ENCODE measurements at places on chromosomes 5 and 9. TPM values are rescaled to one million over a fixed set of nuclear protein-coding genes. Genes with fewer than 3 reads are reported as not detected.

- no peak for DNase-seq
Observed at GRCh38 chr5:88269222-88269771, 652 bp upstream of the TMEM161B start.

DNA sequence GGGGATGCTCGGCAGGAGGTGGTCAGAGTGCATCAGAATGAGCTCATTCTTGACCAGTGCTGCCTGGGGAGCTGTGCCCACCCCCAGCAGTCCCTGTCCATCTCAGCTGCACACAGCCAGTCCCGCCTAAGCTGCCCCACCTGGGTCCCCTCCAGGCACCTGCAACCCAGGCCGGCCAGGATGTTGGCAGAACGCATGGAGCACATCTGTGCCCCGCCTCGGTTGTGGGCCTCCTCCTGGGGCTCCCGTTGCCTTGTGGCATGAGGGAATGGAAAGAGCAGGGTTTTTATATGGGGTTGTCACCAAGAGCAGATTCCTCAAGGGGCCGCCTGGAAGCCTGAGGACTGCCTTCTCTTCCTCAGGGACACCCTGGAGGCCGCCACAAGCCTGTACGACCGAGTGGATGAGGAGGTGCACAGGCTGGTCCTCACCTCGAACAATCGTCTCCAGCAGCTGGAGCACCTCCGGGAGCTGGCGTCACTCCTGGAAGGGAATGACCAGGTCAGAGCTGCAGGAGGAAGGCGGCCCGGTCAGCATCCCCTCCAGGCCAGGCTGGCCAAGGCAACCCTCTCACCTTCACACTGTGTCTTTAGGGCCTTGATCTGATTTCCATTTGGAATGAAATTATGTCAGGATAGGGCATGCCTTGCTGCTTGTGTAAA is 34.8 kb upstream of the LRRC14B start:
- DNase-seq = no peak

GRCh38 chr5:121399879-121400278 is 451.8 kb upstream of the FTMT start:
- no peak for DNase-seq

DNA sequence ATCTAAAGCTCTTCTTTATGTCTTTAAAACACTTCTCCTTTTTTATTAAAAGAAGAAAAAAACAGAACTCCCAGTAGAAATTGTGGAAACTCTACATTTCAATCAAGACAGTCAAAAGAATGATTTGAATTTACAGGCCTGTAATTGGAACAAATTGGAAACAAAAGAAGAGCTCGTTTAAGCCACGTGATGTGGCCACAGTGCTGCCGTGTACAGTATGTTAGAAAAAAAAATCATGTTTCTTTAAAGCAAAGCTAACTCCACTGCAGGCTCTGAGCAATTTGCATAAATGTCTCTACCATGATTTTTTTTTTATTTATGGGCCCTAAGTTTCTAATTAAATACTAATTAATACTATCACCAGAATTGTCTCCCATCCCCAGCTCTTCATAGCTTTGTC is 325.6 kb downstream of the ZSWIM6 start:
- no peak for DNase-seq

CLK4 gene
- total RNA-seq = 5.1 TPM

ARHGEF39 gene
- total RNA-seq = 11.9 TPM

GRCh38 chr9:5642170-5642569 is 13.3 kb downstream of the RIC1 start:
- no peak for DNase-seq

PCAT7 gene
- not detected for total RNA-seq

CYLC2 gene
- total RNA-seq = not detected

DNA sequence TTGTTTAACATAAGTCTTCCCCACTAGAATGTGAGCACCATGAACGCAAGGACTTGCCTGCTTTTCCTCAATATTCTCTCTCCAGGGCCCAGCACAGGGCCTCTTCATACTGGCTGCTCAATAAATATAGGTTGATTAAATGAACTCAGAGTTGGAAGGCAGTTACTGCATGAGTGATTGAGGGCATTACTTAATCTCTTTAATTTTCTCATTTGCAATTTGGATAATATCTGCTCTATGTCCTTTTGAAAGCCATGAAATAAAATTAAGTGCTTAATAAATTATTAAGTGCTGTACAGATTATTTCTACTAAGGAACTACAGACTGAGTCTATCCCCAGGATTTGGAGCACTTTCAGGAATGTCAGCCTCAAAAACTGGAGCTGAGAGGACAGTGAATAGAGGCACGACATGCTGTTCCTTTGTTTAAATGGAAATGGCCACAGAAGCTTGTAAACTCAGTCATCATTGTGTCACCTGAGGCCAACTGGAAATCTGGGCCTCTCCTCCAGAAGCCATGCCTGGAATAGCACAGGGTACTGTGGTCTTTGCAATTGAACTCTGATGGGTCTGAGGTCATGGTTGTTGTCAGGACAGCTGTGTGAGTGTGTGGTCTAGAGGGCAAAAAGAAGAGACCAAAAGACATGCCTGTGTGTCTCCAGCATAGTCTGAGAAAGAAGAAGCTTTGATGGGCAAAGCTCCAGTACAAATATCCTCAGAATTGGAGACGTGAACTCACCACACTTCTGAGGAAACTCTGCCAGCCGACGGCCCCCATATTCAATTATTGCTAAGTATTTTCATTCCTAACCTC is 86.1 kb downstream of the SH3TC2 start:
- DNase-seq = no peak

GRCh38 chr5:1789834-1790471 is 9.7 kb downstream of the MRPL36 start:
- DNase-seq = no peak

TTC1 gene
- total RNA-seq = 65.1 TPM

- no peak for DNase-seq
Observed at GRCh38 chr9:92724528-92725265, 39.9 kb downstream of the BICD2 start.

HNRNPA0 gene
- 10.4 TPM for total RNA-seq

DRD1 gene
- not detected for total RNA-seq

DNA sequence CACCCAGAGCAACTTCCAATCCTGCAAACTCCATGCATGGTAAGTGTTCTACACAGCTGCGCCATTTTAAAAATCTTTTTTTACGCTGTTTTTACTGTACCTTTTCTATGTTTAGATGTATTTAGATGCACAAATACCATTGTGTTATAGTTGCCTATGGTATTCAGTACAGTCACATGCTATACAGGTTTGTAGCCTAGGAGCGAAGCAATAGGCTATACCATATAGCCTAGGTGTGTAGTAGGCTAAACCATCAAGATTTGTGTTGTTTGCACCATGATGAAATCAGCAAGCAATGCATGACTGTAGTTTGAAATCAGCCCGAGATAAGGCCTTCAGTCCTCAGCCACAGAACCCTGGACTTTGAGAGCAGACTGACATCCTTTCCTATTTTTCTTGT is 101.2 kb downstream of the LIX1 start:
- DNase-seq = no peak

DNA sequence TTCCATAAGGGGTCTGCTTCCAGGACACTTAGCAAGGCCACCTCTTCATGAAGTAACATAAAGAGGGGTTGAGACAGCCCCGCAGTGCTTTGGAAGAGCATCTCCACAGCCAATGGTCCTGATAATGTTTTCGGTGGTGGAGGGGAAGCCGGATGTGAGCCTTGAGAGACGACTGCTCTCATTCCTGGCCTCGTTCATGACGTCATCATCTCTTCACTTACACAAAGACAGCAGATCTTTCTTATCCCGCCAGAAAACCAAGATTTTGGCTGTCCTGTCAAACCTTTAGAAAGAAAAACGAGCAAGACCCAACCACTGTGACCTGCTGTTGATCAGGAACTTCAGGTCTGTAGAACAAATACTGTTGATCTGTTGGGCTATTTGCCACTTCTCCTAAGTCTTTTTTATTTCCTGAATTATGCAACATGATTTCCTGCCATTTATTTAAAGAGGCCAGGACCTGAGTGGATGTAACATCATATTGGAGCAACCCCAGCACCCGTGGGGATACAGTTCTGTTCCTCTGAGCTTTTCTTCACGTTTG is 89.0 kb upstream of the IRX2 start:
- no peak for DNase-seq

- DNase-seq = no peak
Observed at GRCh38 chr5:149765932-149766331, 35.8 kb downstream of the PPARGC1B start.

IL17B gene
- total RNA-seq = not detected

DNA sequence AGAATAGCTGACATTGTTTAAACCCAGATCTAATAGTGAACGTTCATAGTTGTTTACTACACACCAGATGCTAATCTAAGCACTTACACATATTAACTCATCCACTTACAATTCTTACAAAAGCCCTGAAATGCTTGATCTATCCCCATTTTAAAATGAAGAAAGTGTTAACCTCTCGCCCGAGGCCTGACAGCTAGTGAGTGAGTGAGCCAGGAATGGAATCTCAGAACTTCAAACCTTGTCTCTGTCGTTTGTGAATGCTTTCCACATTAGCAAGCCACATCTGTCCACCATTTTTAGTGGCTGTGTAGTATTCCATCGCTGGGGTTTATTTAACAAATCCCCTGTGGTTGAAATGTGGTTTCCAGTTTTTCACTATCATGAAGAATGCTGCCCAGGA is 24.9 kb upstream of the NEURL1B start:
- no peak for DNase-seq

IL7R gene
- total RNA-seq = 1.6 TPM

OTP gene
- not detected for total RNA-seq

DNA sequence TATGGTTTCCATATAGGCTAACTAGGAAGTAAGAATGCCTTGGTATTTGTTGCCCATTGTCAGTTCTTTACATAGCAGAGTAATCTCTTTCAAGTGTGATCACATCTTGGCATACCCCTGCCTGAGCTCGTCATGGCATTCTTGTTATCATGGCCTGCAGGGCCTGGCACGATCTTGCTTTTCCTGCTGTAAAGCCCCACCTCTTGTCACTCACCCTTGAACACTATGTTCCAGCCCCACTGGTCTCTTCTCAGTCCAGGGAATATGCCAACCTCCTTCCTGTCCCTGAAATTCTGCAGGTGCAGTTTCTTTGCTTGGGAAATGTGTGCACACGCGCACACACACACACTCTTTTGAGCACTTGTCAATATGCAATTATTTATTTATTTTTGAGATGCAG is 250.2 kb upstream of the DMRT1 start:
- DNase-seq = no peak

DNA sequence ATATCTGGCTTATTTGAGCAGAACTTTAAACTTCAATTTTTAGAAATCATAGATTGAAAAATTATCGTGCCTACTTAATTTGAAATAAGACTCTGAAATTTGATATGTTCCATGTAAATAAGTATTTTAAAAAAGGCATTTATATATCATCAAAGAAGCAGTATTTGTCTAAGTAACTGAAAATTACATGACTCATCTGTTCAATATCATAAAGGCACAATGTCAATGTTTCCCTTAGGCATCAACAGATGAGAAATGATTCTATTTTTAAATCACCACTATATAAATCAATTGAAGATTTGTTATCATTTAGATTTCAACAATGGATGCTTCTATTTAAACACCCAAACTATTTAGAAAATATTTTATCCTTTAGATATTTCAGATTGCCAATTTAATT is 142.9 kb upstream of the POU5F2 start:
- DNase-seq = no peak

DNA sequence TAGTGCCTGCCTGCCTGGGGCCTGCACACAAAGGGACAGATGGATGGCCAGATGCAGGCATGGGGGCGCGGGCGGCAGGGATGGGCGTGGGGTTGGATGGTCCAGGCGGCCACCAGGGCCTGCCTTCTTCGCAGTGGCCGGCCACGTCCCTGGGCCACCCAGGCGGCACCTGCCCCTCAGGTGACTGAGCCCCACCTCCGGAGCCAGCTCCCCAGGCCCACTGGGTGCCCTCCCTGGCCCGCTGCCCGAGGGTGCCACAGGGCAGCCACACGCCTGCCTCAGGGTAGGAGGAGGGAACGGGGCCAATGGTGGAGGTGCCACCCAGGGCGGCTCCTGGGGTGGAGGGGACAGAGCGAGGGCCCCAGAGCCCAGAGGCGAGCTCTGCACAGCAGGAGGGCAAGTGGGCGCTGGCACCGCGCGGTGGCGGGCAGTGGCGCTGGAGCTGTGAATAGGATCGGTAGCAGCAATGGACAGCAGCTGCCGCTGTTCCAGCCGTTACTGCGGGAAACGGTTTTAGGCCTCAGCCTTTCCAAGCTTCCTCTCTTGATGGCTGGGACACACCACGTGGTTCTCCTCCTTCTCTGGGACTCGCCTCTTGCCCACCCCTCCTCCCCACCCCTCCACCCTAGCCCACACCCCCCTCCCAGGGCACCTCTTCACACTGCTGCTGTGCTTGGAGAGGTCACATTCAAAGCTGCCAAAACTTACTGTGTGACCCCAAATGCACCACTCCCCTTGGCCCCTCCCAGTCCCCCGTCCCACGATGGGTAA is 19.1 kb downstream of the LHX3 start:
- DNase-seq = no peak

DNA sequence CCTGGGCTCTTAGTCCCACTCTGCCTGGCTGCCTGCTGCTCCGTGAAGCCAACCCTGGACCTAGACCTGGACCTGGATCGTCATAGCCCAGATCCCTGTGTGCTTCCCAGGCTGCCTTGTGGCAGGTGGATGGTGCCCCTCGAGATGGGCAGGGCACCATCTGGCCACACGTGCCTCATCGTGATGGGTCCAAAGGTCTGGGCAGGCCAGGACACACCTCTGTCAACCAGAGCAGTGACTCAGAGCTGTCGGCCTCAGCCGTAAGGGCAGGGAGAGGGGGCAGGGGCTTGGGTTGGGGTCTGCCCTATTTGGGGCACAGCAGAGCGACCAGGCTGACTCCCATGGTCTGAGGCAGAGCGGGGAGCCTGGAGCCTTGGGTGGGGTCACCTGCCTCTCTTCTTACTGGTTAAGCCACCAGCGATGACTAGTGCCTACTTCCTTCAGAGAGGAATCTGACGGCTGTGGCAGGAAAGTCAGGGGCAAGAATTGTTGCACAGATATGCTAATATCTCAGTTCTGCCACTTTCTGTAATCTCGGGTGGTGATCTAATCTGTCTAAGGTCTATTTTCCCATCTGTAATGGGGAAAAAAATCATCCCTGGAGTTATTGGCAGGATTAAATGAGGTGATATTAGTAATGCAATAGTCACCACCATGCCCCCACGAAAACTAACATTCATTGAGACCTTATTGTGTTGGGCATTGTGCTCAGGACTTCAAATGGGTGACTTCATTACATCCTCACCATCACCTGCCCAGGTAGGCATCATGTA is 3.2 kb upstream of the CDHR2 start:
- DNase-seq = no peak

GRCh38 chr9:128276574-128277270 is 646 bp downstream of the SWI5 start:
- DNase-seq = no peak

DNA sequence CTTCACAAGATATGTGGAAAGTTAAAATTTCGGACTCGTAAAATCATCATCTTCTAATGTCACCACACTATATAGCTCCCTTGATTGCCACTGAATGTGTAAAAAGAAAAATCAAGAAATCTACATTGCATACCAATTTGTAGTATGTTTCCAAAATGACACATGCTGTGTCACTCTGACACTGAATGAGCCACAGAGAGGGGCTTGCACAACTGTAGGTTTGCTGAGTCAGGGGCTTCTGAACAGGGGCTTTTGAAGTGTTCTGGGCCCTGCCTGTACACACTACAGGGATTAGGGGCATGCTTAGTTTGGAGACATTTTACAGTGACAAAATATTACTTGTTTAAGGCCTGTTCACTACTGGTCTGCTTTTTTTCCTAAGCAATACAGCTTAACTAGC is 234.4 kb upstream of the GRAMD2B start:
- DNase-seq = no peak

KCNIP1 gene
- total RNA-seq = 2.0 TPM

GRCh38 chr5:157955541-157956172 is 96.7 kb upstream of the CLINT1 start:
- DNase-seq = no peak
